NCI-H2081 (cell line): ENCODE measurements at places on chromosomes 1 and 21.

- no peak for DNase-seq
Measured at GRCh38 chr1:24126018-24126671, 14.2 kb upstream of the MYOM3 start.

DNA sequence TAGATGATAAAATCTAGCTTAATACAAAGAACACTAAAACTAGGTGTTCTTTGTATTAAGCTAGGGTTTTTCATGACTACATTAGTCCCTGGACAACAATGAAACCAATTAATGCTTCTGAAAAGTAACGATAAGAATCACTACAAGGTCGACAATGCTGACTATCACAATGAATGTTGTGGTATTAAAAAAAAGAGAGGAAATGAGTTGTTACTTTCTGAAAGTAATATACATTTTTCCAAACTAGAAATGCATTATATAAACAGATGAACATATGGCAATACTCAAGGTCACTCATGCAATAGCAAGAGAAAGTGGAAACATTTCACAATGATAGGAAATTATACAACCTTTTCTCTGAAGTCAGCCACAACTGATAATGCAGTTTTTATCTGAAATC lies 19.0 kb downstream of the DPH5 start:
- DNase-seq: no peak

DNA sequence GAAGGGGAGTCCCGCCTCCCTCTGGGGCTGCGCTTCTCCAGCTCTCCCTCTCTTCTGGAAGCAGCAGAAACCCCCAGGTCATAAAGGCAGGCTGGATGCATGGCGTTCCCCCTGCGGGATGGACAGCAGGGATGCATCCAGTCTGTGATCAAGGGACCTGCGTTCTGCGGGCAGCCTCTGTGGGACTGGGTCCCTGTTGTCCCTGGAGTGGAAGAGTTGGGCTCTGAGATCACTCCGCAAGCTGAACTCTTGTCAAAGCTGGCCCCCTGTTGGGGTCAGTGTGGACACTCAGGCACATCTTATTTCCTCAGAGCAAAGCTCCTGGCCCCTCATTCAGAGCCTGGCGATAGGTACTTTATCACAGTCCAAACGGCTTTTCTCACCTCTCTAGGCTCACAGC lies 341.2 kb downstream of the PTPRU start:
- DNase-seq: no peak

GRCh38 chr1:33414879-33415278 lies 16.0 kb downstream of the PHC2 start:
- DNase-seq: no peak

GRCh38 chr1:181119093-181119989 lies 30.8 kb downstream of the IER5 start:
- no peak for DNase-seq
